ENCODE measurements at places on chromosomes 4 and X. TPM values are rescaled to one million over a fixed set of nuclear protein-coding genes. Genes with fewer than 3 reads are reported as not detected.

DNA sequence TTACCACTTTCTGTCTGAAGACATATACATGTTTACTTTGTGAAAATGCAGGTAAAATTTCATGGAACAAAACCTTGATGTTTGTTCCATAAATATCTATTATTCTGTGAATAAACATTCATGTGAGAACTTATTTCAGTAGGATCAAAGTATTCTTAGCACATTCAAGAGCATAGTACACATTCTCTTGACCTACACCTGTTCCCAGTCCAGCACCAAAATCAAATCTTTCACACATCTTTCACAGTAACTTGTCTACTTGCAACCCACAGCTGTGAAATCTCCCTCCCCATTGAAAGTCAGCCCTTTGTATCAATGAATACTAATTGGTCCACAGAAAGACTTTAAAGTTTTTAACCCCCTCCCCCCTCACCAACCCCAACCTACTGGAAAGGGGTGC, 283.2 kb downstream of the GPC3 start:
- H3K36me3 ChIP-seq: no peaks in the 10 kb centered on the region
- no peak overlapping the region for H3K4me3 ChIP-seq
- no peaks in the 10 kb centered on the region for H3K27me3 ChIP-seq
- no peak for DNase-seq
- H3K4me1 ChIP-seq: peaks cover 11% of the 10 kb centered on the region

GRCh38 chr4:57148831-57149505, 38.8 kb upstream of the IGFBP7 start:
- H3K4me3 ChIP-seq: no peak overlapping the region
- H3K4me1 ChIP-seq: no peaks in the 10 kb centered on the region
- no peak overlapping the region for H3K27ac ChIP-seq
- no peaks in the 10 kb centered on the region for H3K27me3 ChIP-seq
- DNase-seq: no peak

GRCh38 chr4:6964858-6965257, 55.2 kb downstream of the TBC1D14 start:
- DNase-seq: no peak
- H3K4me1 ChIP-seq: peaks cover 5% of the 10 kb centered on the region
- no peak overlapping the region for H3K27ac ChIP-seq
- H3K36me3 ChIP-seq: peaks cover 9% of the 10 kb centered on the region
- no peak overlapping the region for H3K4me3 ChIP-seq

- DNase-seq: no peak
- peaks cover 12% of the 10 kb centered on the region for H3K36me3 ChIP-seq
- no peaks in the 10 kb centered on the region for H3K4me1 ChIP-seq
- no peak overlapping the region for H3K4me3 ChIP-seq
- H3K27me3 ChIP-seq: no peaks in the 10 kb centered on the region
Observed at GRCh38 chr4:119693126-119693525, 64.5 kb upstream of the PDE5A start.

- no peak overlapping the region for H3K27ac ChIP-seq
- no peaks in the 10 kb centered on the region for H3K36me3 ChIP-seq
- DNase-seq: no peak
- H3K4me1 ChIP-seq: no peaks in the 10 kb centered on the region
- H3K27me3 ChIP-seq: no peaks in the 10 kb centered on the region
- no peak overlapping the region for H3K4me3 ChIP-seq
Observed at GRCh38 chr4:2332976-2333319, 71.0 kb upstream of the MXD4 start.

- H3K4me1 ChIP-seq: no peaks in the 10 kb centered on the region
- no peak overlapping the region for H3K27ac ChIP-seq
- H3K4me3 ChIP-seq: peak overlapping the region; percentile 89
- peak; percentile 51 for DNase-seq
- H3K27me3 ChIP-seq: peaks cover 11% of the 10 kb centered on the region
Observed at GRCh38 chr4:61202638-61203435, 2.7 kb downstream of the ADGRL3 start.

DNA sequence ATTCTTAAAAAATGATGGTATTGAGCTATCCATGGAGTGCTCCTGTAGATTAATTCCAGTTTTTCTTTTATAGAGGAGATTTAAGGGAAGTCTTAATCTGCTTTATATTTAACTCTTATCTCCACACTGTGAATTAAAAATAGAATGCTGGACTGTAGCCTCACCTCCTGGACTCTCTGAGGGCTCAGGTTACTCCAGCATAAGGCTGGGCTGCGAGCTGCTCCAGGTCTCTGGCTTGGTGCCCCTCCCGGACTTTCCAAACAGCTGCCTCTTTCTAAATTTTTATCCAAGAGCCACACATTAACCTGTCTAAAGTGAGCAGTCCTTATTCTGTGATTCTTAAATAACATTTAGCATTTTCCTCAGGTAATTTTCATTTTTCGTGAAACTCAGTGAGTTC, 218.7 kb upstream of the JADE1 start:
- H3K36me3 ChIP-seq: peaks cover 12% of the 10 kb centered on the region
- H3K4me1 ChIP-seq: no peaks in the 10 kb centered on the region
- H3K27ac ChIP-seq: no peak overlapping the region
- no peaks in the 10 kb centered on the region for H3K27me3 ChIP-seq
- H3K4me3 ChIP-seq: no peak overlapping the region

- no peaks in the 10 kb centered on the region for H3K4me1 ChIP-seq
- H3K27ac ChIP-seq: no peak overlapping the region
- no peaks in the 10 kb centered on the region for H3K27me3 ChIP-seq
- no peak for DNase-seq
- peaks cover 22% of the 10 kb centered on the region for H3K36me3 ChIP-seq
Observed at GRCh38 chr4:87092389-87093141, 127.9 kb downstream of the KLHL8 start.

DNA sequence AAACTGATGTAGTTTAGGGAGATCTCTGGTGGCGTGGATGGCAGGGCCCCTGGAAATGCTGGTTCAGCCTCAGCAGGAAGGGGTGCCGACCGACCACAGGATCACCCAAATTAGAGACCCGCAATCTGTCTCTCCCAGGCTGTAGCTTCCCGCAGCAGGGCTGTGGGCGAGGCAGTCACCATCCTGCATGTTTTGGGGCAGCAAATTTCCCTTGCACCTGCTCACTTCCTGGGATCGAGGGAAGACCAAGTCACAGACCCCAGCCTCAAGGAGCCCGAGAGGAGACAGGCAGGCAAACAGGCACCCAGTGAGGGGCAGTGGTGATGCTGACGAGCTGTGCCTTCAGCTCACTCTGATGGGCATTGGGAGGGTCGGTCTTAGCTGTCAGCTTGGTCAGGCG, 21.2 kb upstream of the GPR78 start:
- H3K27me3 ChIP-seq: no peaks in the 10 kb centered on the region
- H3K36me3 ChIP-seq: no peaks in the 10 kb centered on the region
- H3K4me3 ChIP-seq: no peak overlapping the region
- H3K27ac ChIP-seq: no peak overlapping the region
- H3K4me1 ChIP-seq: no peaks in the 10 kb centered on the region
- DNase-seq: no peak

DNA sequence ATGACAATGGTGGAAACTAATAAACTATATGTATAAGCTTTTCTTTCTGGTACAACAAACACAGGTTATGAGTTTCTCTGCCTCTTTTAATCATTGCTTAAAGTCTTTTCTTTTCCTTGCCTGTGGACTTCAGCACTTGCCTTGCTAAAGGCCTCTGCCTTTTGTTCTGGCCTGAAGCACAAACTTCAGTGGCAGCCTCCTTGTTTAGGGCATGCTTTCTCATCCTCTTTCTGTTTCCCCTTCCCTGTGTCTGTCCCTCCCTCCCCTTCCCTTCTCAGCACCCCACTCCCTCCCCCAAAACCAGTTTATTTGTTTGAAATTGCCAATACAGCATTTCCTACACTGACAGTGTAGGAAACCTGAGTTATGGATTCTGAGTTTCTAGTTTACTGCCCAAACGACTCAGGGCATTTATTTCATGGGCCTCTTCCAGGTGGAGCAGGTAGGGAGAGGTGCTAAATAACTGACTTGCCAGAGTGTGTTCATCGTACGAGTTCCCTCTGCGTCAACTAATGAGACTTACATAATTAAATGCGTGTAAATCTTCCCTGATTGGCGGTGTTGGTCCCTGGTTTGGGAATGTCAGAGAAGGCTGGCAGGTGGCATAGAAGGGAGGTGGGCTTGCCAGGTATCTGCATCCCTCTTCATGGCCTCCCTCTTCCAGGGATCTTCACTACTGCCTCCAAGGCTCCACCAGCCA, 311.0 kb downstream of the FBXW7 start:
- no peak for DNase-seq
- no peak overlapping the region for H3K27ac ChIP-seq
- no peaks in the 10 kb centered on the region for H3K4me1 ChIP-seq
- H3K27me3 ChIP-seq: no peaks in the 10 kb centered on the region
- no peak overlapping the region for H3K4me3 ChIP-seq
- H3K36me3 ChIP-seq: peaks cover 2% of the 10 kb centered on the region

GRCh38 chrX:107731831-107732502, 43.6 kb downstream of the TSC22D3 start:
- no peaks in the 10 kb centered on the region for H3K27me3 ChIP-seq
- DNase-seq: peak; percentile 93
- H3K36me3 ChIP-seq: peaks cover 4% of the 10 kb centered on the region
- H3K4me3 ChIP-seq: no peak overlapping the region

KIT gene
- total RNA-seq: 6.7 TPM

HPSE gene
- 2.0 TPM for total RNA-seq

STARD8 gene
- 0.39 TPM for total RNA-seq

ARFIP1 gene
- total RNA-seq: 29.3 TPM

PABPC1L2A gene
- total RNA-seq: 0.35 TPM

FAM156B gene
- total RNA-seq: 13.7 TPM

CPE gene
- 10.0 TPM for total RNA-seq

TMEM144 gene
- total RNA-seq: 3.4 TPM
